Pons (tissue), 1 donor: ENCODE measurements at places on chromosomes 3 and 15.

- no peak for DNase-seq
Measured at GRCh38 chr15:85710340-85710842, 84.3 kb downstream of the KLHL25 start.

- DNase-seq = no peak
Measured at GRCh38 chr15:63857461-63857856, 23.7 kb upstream of the HERC1 start.

- DNase-seq = no peak
Measured at GRCh38 chr3:69182588-69183316, 60.4 kb upstream of the LMOD3 start.

DNA sequence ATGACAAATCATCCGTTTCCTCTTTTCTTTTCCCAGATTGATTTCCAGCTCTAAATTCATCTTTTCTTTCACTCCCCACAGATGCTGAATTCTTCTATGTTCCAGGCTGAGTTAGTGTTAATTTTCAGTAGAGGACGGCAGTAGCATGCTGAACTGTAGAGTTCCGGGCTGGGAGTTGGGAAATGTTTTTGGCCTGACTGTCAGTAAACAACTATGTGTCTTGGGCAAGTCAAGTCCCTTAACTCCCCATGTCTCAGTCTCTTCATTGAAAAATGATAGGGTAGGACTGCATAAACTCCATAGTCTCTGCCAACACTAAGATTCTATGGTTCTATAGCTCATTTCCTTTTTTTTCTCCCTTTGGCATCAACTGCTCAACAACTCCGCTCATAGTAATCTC, 333.9 kb downstream of the TIGIT start:
- no peak for DNase-seq

DNA sequence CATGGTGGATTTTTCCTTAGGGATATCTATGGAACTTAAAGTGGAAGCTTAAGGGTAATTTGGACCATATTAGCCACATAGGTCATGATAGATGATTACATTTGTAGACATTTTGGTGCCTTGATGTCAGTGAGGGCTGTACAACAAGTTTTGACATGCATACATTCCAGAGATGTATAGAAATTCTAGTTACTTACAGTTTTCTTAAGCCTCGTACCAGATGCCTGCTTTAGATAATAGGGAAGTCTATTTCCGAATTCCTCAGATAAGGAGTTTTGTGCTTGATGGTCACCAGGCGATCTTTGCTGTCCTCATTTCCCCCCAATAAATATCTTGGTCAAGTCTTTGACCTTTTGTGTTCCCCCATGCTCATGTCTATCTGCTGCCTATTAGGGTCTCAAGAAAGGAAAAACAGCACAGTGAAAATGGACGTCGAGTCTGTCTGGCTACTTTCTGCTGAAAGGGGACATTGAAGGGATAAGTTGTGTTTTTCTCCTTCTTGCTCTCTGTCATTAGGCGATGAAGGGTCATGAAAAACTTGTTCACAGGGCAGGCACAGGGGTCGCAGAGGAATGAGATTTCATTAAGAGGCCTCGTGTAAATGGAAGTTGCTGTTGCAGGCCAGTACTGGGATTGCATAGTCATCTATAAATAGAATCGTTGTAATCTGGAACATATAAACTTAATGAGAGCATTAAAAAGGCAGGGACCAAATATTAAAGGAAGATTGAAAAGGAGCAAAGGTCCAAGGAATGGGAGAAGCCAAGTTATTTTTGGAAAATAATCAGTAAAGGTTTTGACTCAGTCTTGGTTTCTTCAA, 20.0 kb upstream of the SENP7 start:
- no peak for DNase-seq

- no peak for DNase-seq
Measured at GRCh38 chr3:187610981-187611511, 59.1 kb downstream of the SST start.

- DNase-seq = no peak
Measured at GRCh38 chr3:96622878-96623277, 191.5 kb upstream of the EPHA6 start.

DNA sequence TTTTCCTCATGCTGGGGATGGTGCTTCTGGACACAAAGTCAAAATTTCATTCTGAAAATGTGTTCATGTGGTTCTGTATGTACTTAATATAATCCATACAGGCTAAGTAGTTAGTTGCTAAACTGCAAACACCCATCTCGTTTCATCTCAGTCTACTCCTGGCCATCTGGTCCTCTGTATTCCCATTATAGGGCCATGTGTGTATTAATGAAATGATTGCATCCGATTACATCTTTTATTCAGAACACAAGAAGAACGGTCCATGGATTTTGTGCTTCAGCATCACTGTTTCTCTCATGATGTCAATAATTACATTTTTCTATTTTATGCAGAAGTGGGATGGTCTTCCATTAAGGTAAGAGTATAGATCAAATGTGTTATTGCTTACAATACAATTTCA, 6.1 kb upstream of the GJD2 start:
- DNase-seq = no peak

- DNase-seq = no peak
Measured at GRCh38 chr3:178202194-178202593, 334.0 kb upstream of the KCNMB2 start.

- DNase-seq = no peak
Measured at GRCh38 chr3:191944835-191945234, 483.9 kb downstream of the PYDC2 start.

DNA sequence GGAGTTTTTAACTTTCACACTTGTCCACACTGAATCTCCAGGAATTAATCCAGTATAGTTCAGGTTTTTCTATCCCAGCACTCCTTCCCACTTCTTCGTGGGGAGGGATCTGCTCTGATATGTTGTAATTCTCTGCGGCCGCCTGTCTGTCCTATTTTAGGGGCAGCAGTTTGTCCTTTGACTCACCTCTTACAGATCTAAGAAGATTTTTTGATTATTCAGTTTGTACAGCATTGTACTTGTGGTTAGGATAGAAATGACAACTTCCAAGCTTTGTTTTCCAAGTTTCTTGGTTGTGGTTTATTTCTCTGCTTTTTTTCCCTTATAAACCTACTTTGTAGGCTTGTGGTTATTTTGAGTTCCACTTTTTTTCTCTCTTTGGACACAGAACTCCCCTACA, 601.7 kb downstream of the SI start:
- DNase-seq = no peak

- DNase-seq = no peak
Measured at GRCh38 chr15:26438718-26439117, 334.1 kb downstream of the GABRB3 start.

- DNase-seq = no peak
Measured at GRCh38 chr3:39809995-39810595, 686 bp downstream of the MYRIP start.

DNA sequence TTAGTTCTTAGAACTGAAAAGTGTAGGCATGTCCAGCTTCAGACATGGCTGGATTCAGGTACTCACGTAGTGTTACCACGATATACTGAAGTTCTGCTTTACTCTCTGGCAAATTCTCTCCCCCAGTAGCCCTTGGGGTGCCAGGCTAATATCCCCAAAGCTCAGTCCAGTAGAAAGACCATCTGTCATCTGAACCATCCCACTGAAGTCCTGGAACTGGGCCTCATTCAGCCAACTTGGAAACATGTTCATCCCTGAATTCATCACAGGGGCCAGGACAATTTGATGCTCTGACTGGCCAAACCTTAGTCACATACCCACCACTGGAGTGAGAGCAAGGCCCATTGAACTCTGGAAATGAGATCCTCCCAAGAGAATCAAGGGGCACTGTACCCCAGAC, 8.2 kb downstream of the EFCC1 start:
- no peak for DNase-seq

DNA sequence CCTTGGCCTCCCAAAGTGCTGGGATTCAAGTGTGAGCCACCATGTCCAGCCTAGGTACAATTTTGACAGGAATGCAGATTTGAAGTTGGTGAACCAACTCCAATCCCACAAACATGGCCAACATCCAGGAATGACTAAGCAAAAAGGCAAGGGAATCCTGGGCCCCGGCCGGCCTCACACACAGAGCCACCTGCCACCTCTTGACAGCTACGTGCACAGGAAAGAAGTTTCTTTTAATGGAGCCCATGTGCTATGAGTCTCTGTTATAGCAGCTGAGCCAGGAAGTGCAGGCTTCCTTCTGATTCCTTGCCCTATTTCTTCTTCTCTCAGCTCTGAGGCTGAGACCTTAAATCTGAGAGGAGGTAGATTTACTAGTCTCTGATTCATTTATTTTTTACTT, 8.8 kb downstream of the TMEM40 start:
- DNase-seq = no peak

DNA sequence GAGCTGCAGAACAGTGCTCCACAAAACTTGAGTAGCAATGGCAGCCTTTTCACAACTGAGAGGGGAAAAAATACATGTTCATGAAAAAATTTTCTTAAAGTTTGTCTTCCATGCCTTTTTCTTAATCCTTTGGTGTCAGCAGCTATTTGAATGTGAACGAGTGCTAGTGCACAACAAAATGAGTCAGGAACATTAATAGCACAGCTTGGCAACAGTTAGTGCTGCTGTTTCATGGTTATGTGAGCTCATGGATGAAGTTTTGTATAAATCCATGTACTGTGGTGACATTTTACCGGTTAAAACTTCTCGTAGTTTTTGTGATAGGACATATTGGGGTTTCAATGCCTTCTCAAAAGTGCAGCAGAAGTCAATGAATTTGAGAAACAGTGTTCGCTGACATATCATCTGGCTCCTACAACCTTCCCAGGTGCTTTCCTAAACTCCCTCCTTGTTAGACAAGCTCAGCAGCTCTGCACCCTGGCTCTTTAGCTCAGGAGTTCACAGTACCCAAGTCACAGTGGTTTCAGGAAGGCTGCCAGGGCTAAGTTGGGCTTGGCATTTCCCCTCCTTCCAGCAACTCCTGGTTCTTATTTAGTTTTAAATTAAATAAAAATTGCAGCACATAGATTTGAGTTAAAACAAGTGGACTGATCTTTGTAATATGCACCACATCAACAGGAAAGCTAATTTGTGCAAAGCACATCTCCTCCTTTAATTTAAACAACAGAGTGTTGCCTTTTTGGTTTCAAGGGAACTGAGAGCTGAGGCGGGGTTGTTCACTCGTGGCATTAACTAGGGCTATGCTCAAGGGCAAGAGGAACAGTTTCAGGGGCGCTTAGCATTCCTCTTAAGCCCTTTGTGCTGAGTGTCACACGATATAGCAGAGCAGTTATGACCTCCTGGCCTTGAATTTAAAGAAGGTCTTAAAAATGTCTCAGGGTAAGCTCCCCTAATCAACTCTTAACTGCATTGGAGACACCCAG, 362.8 kb downstream of the CHST2 start:
- DNase-seq = peak; percentile 25

DNA sequence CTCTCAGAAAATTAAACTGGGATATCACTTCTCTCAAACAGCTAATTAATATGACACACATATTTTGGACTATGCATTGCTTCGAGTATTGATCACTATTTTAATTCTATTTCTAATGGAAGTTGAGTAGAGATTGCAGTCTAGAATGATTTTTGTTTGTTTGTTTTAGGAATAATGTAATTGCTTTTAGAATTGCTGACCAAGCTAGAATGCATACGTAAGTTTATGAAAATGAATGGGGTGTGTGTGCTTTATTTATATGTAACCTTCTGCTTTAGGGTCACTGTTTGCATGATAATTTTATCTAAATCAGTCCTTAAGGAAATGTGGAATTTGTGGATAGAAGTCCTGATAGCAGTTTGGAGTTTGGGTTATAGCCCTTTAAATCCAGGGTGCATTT, 371.4 kb downstream of the NR2F2 start:
- DNase-seq = no peak

DNA sequence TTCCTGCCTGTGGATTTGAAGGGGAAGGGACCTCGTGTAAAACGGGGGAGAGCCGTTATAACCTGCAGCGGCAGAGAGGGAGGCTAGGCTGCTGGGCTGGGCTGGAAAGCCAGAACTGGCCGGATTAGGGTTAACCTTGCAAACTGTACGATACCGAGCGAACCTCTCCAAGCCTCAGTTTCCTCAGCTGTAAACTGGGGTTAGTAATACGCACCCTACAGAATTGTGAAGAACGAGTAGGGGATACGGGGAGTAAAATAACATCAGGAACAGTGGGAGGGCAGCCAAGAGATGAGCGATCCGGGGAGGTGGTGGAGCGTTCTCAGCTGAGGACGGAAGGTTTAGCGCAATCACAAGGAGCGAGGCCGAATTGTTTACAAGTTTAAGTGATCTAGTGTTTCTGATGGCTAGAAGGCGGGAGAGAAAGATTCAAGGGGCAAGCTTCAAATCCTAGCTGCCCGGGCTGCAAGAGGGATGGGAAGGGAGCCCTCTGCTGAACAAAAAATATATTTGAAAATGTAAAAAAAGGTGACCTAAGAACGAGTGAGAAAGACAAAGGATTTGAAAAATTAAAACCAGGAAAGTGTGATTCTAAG, 768 bp upstream of the SEMA5B start:
- DNase-seq = peak; percentile 75

GRCh38 chr3:123610331-123610730, 25.5 kb upstream of the HACD2 start:
- no peak for DNase-seq

GRCh38 chr3:2247831-2248230, 149.2 kb downstream of the CNTN4 start:
- DNase-seq = no peak

- no peak for DNase-seq
Measured at GRCh38 chr3:182392182-182392937, 400.9 kb upstream of the ATP11B start.

- DNase-seq = no peak
Measured at GRCh38 chr3:44682182-44682896, 30.1 kb upstream of the ZNF502 start.

GRCh38 chr3:24707936-24708335, 213.3 kb upstream of the THRB start:
- DNase-seq = no peak

GRCh38 chr3:100621251-100621650, 11.8 kb downstream of the ADGRG7 start:
- no peak for DNase-seq

DNA sequence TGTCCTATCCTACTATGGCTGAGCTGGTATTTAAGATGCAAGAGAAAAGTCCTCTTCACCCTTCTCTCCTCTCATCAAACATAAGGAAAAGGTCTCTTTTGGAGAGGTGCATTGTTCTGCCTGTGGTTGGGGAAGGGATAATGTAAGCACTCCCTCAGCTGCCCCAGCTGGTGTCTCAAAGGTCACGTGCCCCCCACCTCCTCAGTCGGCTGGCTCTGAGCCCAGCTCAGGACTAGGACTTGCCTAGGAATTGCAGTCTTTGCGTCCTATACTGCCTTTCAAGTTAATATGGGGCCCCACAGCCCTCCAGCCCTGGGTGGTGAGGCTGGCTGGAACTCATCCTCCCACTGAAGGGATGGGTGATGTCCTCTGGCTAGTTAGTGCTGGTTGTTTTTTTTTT, 29.7 kb downstream of the OR4F15 start:
- no peak for DNase-seq

DNA sequence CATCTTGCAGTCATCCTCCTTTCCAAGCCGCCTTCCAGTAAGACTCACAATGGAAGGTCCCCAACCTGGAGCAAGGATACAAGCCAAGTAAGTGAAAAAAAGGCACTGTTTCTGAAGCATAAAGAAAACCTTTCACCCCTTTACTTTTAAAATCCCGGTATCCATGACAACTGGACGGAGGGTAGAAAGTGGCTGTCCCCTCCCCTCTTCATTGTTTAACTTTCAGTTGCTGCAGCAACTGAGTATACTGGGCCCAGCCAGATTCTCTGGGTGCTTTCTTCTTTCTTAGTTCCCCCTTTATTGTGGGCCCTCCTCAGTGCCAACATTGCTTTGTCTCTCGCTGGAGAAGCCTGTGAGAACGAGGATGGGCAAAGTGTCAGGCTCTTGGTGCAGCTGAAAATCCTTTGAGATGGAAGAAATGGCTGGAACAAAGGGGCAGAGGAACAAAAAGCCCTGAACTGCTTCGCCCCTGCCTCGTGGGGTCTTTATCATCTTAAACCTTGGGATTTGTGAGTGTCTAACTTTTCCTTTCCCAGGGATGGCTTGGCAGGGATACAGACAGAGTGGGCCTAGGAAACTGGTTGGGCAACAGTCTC, 224.0 kb upstream of the RGMA start:
- peak; percentile 73 for DNase-seq
